CD4-positive, alpha-beta T cell treated with Interleukin-17A for 1 hour (primary cell): ENCODE measurements at places on chromosomes 16 and 17.

DNA sequence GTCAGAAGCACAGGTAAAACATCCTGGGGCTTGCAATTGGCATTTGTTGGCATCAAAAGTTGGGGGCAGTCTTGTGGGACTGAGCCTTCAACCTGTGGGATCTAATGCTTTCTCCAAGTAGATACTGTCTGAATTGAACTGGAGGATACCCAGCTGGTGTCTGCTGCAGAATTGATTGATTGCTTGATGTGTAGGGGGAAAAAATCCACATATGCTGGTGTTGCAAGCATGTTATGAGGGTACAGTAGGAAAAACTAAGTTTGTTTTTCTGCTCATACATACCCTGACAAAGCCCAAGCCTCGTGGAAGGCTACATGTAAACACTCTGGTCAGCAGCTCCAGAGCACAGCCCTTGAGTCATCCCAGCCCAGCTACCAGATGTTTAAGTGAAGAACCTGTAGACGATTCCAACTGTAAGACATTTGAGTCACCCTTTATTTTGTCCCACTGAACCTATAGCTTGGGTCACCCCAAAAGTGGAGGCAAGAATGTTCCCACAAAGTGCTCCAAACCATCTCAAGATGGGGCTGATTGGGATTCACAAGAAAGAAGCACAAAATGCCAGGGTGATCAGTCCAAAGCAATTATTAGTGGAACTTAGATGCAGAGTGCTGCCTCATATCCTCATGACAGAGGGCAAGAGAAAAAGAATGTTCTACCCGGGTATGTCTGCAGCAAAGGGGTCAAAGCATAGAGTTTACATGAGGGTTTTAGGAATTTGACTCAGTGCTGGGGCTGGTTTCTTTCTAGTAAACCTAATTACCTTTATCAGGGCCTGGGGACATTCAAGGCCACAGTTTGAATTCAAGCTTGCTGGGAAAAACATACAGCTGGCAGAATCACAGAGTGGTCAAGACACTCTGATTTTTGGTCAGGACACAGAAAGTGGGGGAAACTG, 9.6 kb upstream of the APPBP2 start:
- no peak for DNase-seq

DNA sequence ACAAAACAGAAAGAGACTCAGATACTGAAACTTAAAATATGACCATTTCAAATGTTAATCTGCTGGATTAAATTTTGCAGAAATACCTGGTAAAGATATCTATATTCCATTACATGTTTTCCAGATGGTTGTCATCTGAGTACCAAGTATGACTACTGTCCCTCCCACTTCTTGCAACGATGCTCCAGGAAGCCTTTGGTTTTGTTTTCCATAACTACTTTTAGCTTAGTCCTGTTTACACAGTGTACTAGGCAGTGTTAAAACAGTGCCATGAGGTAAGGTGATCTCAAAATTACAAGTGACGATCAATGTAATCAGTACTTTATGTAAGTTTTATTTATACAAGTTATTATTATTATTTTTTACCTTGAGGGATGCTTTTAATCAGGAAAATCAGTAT, 17.8 kb downstream of the SMARCE1 start:
- DNase-seq = no peak

DNA sequence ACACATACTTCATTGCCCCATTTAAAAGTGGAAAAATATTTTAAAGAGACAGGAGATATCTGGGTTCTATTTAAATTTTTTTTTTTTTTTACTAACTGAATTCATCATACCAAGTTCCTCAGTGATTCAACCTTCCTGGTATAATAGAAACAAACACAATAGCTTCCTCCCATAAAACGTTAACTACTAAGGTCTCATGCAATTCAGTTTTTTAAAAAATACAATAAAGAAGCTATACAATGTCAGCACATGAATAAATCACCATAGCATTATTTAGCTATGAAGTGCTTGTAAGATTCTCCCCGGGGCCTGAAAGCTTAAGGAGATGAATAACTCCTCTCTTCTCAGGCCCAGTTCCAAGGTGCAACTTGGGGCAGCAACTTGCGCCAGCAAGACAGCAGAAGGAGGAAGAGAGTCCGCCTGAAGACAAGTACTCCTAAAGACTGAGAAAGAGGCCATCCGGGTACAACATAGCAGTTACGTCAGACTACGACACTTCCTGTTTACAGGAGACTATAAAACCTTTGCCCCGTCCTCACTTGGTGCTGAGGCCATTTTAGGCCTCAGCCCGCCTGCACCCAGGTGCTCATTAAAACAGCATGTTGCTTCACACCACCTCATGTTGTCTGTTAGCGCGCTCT, 81.5 kb downstream of the MYO1D start:
- no peak for DNase-seq

- DNase-seq = peak; percentile 50
Measured at GRCh38 chr17:51435171-51435552, 174.8 kb downstream of the UTP18 start.

DNA sequence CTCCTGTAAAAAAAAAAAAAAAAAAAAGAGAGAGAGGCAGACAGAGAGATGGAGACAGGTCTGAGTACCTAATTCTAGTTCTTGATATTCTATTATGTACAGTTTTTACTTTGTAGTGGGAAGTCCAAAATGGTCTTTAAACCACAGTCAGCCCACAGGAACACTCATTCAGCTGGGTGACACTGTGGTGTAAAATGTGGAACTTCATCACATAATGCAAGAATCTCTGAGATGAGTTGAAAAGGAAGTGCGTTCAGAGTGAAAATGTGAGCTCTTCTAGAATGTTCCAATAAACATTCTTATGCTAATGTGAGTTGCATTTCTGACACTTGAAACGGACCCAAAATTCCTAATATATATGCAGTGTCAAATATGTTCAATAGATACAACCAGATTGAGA, 972.1 kb downstream of the CDH11 start:
- DNase-seq = no peak

- DNase-seq = no peak
Measured at GRCh38 chr17:28426081-28426519, 20.1 kb upstream of the SLC46A1 start.

DNA sequence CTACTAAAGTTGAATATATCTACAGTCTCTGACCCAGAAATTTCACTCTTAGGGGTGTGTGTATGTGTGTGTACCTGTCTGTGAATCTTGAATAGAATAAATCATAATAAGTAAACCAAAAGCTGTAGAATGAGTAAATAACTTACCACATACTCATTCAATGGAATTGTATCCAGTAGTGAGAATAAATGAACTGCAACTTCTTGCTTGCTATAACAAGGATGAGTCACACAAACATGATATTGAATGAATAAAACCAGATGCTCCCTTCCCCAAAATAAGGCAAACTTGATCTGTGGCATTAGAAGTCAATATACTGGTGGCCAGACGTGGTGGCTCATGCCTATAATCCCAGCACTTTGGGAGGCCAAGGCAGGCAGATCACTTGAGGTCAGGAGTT, 259.8 kb upstream of the MON1B start:
- no peak for DNase-seq

- no peak for DNase-seq
Measured at GRCh38 chr17:7742729-7743128, 25.2 kb downstream of the DNAH2 start.

DNA sequence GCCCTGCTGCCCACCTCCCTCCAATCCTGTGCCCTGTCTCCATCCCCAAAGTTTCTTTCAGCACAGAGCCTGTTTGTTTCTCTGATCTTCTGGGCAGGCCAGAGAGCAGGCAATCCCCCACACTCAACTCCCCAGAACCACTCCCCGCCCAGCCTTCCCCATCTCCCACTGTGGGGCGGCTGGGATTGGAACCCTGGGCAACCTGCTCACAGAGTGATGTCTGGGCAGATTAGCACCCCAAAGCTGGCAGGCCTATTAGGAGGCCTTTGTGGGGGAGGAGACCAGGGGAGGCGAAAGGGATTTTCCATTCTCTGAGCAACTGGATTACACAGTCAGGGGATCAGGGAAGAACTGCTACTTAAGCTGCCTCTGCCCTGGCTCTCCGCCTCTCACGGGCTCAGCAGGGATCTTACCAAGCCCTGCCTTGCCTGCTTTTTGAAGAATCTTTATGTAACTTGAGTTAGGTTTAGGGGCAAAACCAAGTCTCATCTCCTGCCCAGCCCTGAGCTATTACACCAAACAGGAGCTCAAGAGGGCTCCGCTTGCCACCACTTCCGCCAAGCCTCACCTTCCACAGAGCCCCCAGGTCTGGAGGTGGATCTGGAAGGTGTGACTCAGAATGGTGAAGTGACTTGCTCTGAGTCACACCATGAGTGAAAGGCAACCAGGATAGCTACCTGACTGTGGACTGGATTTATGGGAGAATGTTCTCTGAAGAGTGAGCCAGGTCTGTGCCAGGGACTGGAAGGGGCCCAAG, 16.0 kb upstream of the LHX1 start:
- no peak for DNase-seq

DNA sequence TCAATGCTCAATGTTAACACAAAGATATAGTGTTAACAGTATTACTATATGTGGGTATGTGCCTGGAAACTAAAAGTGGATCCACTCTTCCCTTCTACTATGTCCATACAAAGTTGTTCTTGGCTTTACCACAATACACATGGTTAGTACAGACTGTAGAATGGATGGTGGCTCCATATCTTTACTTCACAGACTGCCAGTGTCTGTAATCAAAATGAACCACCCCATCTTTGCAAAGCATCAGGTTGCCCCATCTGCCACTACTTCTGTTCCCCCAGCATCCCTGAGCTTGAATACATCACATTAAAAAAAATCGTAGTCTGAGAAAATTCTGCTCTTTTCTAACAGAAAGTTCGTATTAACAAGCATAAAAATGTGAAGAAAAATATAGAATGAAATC, 30.0 kb downstream of the USP32 start:
- DNase-seq = no peak

DNA sequence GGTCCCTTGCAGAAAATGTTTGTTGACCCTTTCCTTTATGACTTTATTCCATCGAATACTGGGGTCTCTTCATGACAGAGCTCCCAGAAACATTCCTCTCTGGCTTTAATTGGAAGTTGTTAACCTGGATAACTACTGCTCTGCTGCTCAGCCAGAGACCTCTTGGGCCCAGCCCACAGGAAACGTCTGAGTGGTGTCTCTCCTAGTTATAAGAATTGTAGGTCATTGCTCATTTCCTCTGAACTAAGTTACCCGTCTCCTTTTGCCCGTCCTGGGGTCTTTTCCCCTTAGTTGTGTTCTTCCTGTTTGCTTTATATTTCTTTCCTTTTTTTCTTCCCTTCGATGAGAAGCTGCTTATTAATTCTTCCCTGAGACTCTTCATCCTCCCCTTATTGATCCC, 9.0 kb downstream of the MAP2K6 start:
- no peak for DNase-seq

DNA sequence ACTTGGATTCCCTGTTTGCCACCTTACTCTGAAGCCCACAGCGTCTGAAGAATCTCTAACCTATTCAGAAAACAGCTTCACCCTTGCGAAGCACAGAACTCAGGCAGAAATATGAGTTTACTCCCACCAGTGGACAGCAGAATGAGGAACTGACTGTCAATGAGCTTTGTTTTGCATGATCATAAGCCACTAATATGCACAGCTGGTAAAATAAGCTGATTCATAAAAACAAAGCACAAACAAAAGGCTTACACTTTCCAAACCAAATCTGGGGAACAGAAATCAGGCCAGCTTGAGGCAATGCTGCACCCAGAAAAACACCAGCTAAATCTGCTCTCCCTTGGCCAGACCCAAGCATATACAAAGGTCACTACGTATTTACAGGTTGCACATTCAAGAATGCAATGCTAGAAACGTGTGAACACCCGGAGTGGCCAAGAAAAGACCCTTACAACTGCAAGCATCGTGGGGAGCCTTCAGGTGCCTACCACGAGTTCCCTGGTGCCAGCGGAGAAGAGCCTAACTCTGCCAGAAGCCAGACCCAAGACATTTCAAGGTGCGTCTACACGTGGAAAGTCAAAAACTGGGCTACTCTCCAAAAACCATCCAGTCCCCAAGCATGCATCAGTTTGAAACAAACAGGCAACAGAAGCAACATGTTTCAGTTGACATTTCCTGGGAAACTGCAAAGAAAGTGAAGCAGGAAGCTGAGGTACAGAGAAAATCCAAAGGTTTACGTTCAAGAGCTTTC, 207.1 kb downstream of the ZFHX3 start:
- DNase-seq = no peak

GRCh38 chr17:50952013-50952412, 85.9 kb upstream of the TOB1 start:
- DNase-seq = no peak

- DNase-seq = no peak
Measured at GRCh38 chr17:15468126-15468525, 705 bp upstream of the CDRT4 start.

GRCh38 chr16:10171221-10171620, 11.0 kb downstream of the GRIN2A start:
- DNase-seq = no peak

DNA sequence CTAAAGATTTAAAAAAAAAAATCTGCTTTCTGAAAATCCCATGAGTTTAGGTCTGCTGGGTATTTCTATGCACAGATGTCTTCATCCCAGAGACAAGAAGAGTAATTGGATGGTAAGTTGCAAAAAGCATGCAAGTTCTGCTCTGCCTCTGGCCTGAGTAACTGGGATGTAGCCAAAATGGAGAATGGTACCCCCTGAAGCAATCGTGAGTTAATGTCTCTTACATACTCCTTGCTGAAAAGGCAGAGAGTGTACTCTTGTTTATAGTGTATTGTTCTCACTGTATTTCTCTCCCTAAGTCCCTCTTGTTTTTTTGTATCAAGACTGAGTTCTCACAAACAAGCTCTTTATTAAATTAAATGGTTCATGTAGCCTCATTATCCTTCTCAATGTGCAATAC, 259.0 kb downstream of the IRX3 start:
- no peak for DNase-seq

DNA sequence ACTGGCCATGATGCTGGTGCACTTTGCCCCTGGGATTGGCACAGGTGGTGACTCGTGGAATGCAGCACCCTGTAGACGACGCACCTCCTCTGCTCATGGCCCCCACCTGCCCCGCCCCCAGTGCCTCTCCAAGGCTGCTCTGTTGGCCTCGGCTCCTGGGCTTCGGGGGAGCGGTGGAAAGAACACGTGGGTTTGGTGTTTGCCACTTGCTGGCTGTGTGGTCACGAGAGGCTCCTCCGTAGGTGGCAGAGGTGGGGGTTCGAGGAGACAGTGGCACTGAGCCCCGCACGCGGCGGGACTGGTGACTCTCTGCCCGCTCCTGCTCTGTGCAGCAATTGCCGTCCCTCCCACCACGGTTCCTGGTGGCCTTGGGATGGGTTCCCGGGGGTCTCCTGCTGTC, 82.8 kb upstream of the ZNF750 start:
- DNase-seq = no peak

DNA sequence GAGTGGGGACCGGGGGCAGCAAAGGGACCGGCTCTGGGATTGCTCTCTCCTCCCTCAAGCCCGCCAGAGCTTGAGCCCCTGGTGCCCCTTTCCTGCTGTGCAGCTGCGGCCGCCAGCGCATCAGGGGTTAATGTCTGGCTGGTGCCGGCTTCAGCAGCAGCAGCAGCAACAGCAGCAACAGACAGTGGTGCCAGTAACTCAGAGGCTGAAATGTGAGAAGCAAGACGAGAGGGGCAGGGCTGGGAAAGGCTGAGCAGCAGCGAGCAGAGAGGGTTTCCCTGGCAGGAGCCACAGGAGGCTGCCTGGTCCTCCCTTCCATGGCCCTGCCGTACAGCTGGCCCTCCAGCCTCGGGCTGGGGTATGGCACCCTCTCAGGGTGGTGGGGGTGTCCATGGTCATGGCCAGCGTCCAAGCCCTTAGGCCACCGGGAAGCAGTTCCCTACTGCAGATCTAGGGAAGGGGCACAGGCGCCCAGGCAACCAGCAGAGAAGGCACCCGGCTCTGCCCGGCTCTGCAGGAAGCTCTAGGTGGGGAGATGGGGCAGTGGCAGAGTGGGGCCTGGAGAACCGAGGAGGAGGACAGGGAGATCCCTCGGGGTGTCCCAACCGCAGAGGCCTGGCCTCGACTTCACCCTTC, 21.1 kb upstream of the TFAP4 start:
- DNase-seq = no peak

GRCh38 chr17:45405250-45406086, 27.2 kb downstream of the ARHGAP27 start:
- no peak for DNase-seq
